ENCODE measurements at places on chromosomes 7 and 10.

- no peak for DNase-seq
These were observed 312.4 kb upstream of the CDC14C start for GRCh38 chr7:48611993-48612392.

GRCh38 chr10:22959292-22959691, 31.4 kb downstream of the ARMC3 start:
- DNase-seq = no peak

- DNase-seq = no peak
These were observed 357.4 kb downstream of the PPP1R3A start for GRCh38 chr7:113561446-113561845.

DNA sequence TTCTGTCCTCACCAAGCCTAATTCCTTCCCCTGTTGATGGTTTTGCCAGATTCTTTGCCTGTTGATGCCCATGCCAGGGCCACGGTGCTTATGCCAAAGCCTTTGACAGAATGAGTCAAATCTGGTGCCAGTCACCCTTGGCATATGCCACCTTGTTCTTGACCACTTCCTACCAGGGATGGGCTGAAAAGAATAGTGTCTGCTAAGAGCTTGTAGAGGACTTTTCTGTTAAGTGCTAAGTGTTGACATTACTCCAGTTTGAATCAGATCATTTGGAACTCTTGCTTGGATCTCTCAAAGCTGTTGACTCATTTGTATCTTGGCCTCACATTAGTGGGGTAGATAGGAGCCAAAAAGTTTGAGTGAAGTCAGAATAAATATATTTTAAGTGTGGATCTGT, 661.2 kb downstream of the AUTS2 start:
- no peak for DNase-seq

- DNase-seq = no peak
These were observed 105.4 kb upstream of the ADO start for GRCh38 chr10:62699148-62699547.

DNA sequence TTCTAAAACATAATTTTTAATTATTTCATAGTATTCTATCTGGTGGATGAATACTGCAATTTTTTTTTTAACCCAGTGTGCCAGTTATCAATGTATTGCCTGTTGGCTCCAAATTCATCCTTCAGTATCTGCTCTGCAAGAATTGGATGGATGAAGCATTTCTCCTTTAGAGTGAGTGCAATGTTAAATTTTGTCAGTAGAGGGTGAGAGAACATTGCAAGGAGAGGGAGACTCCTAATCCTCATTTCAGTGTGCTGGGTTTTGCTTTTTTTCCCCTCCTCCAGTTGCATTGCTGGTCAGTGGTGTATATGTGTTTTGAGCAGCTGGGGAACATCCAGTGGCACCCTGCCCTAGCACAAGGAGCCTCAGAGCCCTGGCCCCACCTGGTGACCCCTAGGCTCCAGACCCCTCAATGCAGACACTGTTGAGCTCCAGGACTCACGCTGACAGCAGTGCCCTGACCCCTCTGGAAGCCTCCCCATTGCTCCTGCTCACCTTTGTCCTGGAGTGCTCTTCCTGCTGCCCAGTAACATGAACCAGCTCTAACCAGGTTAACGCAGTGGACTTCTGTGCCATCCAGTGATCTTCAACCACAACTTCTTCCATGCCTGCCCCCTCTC, 199.4 kb downstream of the USP6NL start:
- DNase-seq = no peak

DNA sequence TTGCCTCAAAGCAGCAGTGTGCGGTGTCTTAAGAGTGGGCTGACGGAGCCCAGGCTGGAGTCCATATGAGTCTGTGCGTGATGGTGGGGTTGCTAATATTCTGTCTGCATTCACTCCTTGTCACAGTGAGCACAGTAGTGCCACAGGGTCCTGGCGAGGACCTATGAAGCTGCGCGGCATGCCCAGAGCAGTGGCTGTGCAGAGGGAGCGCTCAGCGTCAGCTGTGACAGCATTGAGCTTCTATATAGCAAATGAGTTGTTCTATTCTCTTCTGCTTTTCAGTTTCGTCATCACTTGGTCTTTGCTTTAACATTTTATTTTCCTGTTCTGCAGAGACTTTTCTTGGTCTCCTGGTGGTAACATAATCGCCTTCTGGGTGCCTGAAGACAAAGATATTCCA, 14.5 kb downstream of the EIF3B start:
- no peak for DNase-seq

DNA sequence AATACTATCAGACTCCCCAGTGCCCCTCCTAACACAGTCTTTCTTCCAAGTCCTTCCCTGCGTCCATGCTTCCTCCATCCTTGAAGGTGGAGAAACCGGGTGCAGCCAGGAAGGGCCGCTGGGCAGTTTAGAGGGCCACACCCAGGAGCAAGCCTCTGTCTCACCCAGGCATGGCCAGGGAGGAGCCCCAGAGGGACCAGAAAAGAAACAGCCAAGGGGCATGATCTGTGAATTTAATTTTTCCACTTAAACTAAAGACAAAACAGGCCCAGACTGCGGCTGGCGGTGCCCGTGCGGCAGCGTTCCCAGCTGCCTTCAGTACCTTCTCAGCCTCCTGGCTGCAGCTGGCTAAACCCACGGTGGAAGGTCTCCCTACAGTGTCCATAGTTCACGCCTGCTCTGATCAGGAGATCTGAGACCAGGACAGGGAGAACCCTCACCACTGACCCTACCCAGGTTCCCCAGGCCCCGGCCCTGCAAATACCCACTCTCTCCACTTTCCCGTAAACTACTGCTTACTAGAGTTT, 12.9 kb downstream of the UNCX start:
- DNase-seq = no peak

DNA sequence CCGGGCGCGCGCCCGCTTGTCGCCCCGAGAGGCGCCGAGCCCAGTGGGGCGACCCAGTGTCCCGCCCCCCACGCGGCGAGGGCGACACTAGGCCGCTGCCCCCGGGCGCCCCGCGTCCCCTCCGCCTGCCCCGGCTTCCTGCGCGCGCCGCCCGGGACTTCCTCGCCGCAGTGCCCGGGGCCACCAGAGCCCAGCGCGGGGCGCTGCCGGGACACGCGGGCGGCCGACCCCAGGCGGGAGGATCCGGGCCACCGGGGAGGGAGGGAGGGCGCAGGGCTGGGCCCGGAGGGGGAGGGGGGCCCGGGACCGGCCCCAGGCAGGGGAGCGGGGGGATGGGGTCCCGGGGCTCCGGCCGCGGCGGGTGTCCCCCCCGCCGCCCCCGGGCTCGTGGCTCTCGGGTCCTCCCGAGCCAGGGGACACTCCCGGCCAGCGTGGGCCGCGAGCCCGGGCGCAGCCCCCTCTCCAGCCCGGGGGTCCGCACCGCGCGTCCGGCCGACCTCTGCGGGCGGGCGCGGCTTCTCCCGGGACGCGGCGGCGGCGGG, 435 bp upstream of the PWWP2B start:
- no peak for DNase-seq

- no peak for DNase-seq
These were observed 299.7 kb downstream of the PLXDC2 start for GRCh38 chr10:20115894-20116293.

- DNase-seq = no peak
These were observed 150.2 kb upstream of the CACNA2D1 start for GRCh38 chr7:82593780-82594179.

GRCh38 chr10:75648854-75649253, 217.4 kb downstream of the LRMDA start:
- no peak for DNase-seq

Measured in glomerular endothelial cell (primary cell).